ENCODE measurements at places on chromosomes 5 and 9.

GRCh38 chr5:39469176-39469575 lies 44.4 kb upstream of the DAB2 start:
- DNase-seq, result no peak

- peak; percentile 32 for DNase-seq
Measured at GRCh38 chr9:107465467-107466451, 23.8 kb downstream of the KLF4 start.

DNA sequence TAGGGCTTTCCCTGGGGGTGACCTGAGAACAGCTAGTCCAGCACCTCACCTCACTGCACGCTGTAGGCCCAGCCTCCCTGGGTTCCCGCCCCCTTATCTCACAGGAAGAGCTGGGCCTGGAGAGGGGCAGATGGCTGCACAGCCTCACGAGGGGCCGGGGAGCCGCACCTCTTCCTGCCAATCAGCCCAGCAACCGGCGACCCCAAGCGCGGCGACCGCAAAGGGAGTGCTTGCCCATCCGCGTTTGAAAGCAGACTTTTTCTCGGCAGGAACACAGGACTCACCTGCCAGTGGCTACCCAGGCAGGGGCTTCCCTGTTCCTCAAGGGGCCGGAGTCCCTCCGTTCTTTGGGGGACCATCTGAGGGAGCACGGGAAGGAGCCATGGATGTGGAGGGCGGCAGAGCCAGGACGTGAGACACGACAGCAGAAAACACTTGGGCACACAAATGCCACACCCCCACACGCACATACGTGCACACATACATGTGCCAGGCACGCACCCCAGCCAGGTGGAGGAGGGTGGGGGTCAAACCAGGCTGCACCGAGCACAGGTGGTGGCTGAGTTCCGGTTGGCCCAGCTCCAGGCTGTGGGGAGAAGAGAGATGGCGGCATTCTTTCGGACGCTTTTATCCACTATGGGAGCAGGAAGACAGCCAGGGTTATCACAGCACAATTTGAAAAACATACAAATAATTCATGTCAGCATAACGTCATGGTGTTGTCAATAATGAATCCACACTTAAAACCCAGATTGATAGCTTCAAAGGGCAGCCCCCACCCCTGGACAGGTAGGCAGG lies 11.3 kb downstream of the TMEM250 start:
- DNase-seq, result no peak

DNA sequence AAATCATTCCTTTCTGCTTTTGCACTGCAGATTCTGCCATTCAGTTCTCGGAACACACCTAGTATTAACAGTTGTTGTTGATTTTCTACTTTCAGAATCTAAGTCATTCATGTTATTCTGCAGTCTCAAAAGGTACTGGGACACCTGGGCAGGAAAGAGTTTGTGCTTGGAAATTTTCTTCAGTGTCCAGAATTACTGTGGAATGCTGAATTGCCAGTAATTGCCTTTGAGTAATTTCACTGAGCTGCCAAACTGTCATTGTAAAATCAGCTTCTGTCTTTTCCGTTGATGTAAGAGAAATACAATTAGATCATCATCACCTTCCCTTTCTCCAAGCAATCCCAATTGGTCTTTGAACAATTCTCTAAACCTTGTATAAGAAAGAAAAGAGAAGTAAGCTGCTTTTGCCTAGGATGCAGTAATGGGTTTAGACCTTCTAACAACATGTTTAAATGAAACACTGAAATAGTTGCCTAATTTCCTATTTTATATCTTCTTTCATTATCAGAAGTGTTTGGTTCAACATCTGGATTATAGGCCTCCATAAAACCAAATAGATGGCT lies 75.7 kb upstream of the TGFBR1 start:
- DNase-seq, result no peak

GRCh38 chr9:9950813-9951212 lies 662.0 kb downstream of the PTPRD start:
- DNase-seq, result no peak

- DNase-seq, result peak; percentile 33
Measured at GRCh38 chr5:96963267-96963666, 27.4 kb downstream of the LNPEP start.

DNA sequence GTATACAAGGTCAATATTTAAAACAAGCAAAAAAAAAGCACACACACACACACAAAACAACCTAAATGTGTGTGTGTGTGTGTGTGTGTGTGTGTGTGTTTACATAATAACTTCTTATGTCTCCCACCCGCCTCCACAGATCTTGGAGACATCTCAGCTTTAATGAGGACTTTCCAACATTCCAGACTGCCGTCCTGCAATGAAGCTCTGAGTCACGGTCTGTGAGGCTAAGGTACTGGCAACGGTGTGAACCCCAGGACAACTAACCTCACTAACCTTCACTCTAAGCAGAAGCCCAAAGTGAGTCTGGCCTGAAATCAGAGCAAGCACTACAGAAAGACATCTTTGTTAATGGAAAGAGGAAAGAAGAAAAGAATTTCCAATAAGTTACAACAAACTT lies 22.3 kb downstream of the ZNF474 start:
- no peak for DNase-seq

DNA sequence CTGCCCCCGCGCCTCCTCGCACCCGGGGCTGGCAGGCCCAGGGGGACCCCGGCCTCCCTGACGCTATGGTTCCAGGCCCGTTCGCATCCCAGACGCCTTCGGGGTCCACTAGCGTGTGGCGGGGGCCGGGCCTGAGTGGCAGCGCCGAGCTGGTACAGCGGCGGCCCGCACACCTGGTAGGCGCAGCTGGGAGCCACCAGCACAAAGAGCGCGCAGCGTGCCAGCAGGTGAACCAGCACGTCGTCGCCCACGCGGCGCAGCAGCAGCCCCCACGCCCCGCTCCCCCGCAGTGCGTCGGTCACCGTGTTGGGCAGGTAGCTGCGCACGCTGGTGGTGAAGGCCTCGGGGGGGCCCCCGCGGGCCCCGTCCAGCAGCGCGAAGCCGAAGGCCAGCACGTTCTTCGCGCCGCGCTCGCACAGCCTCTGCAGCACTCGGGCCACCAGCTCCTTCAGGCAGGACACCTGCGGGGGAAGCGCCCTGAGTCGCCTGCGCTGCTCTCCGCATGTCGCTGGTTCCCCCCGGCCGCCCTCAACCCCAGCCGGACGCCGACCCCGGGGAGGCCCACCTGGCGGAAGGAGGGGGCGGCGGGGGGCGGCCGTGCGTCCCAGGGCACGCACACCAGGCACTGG lies 548 bp downstream of the TERT start:
- DNase-seq, result no peak

DNA sequence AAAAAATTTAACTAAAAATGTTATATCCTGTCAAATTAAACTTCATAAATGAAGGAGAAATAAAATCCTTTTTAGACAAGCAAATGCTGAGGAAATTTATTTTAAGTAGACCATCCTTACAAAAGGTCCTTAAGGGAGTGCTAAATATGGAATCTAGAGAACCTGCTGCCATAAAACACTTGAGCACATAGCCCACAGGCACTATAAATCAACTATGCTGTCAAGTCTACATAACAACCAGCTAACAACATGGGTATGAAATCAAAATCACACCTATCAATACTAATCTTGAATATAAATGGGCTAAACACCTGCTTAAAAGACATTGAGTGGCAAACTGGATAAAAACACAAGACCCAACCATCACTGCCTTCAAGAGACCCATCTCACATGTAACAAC lies 15.1 kb upstream of the PRSS3 start:
- no peak for DNase-seq

- no peak for DNase-seq
Measured at GRCh38 chr9:82993856-82994605, 68.9 kb downstream of the RASEF start.

GRCh38 chr5:133113331-133114061 lies 61.7 kb downstream of the HSPA4 start:
- peak; percentile 76 for DNase-seq

- DNase-seq, result no peak
Measured at GRCh38 chr5:123450640-123451039, 27.4 kb upstream of the CEP120 start.

GRCh38 chr9:124283228-124283814 lies 25.6 kb downstream of the NEK6 start:
- DNase-seq, result no peak

- no peak for DNase-seq
Measured at GRCh38 chr5:136061630-136062365, 33.0 kb downstream of the TGFBI start.

DNA sequence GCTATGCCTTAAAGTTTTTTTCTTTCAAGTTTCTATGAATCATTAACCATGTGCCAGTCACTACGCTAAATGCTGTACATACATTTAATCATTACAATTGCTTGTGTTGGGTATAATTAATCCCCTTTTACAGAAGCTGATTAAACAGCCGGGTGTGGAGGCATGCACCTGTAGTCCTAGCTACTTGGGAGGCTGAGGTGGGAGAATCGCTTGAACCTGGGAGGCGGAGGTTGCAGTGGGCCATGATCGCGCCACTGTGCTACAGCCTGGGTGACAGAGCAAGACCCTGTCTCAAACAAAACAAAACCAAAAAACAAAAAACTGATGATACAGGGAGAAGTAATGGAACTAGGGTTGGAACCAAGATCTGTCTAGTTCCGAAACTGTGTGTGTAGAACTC lies 1.2 kb upstream of the UBE2R2 start:
- no peak for DNase-seq

GRCh38 chr9:75109210-75109839 lies 21.0 kb downstream of the OSTF1 start:
- no peak for DNase-seq

DNA sequence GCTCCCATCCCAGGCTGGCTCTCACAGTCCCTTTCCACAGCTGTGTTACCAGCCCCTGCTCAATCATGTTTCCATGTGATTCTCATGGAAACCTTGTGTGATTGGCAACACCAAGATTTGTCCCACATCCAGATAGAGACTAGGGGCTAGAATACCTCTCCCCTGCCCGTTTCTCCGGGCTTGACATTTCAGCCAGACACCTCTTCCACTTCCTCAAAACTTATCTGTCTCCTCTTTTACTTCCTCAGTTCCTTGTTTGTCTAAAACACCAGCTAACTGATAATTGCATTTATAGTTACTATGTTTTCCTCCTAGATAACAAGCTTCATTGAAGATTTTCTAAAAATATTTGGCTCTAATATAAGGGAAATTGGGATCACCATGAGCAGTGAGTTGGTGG lies 16.6 kb upstream of the KCNMB1 start:
- no peak for DNase-seq

DNA sequence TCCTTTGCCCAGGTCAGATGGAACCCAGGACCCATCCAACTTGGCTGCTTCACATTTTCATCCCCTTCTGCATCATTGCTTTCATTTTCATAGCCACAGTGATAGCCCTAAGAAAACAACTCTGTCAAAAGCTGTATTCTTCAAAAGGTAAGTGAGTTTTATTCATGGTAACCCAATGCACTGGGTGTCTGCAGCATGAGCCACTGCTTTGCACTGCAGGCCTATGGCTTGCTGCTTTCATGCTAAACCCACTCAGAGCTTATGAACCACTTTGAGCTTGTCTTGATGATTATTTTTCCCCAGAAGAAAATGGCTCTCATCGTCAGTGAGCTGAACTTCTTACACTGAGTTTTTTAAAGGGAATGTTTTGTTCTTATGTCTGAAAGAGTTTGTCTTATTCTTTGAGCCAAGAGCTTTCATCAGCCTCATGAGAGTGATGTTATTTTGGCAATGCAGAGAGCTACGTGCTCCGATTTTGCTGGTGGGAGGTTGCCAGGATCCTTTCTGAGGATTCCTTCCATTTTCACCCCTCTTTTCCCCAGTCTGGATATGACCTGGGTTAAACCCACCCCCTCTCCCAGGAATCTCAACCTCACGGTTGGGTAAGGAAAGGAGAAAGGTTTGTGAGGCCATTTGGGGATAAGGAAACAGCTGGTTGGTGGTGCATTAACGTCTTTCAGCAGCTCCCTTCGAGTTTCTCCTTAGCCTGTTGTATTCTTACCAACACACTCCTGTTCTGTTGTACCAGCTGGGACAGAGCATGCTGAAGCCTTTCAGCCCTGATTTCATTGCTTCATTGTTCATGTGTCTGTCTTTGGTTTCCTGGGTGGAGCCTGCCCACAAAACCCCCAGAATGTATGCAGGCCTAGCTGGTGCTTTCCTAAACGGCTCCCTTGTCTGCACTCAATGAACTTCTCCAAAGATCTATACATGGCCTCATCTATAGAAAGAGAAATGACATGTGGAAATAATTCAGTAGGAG lies 47.6 kb downstream of the PDCD1LG2 start:
- peak; percentile 24 for DNase-seq

DNA sequence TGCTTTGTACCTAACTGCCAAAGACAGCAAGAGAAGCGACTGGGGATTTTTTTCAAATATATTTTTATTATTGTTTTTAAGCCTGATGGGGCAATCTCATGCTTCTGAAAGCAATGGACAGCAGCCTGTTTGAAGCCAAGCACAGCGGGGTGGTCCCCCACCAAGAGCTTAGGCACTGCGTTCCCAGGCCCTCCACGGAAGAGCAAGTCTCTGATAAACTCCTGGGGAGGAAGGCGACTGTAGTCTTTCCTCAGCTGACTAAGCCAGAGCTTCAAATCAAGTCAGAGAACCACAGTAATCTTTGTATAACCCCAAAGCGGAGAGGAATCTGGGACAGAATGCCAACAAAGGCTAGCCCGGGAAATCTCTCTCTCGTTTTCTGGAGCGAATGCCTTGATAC lies 54.4 kb downstream of the ARSB start:
- no peak for DNase-seq

DNA sequence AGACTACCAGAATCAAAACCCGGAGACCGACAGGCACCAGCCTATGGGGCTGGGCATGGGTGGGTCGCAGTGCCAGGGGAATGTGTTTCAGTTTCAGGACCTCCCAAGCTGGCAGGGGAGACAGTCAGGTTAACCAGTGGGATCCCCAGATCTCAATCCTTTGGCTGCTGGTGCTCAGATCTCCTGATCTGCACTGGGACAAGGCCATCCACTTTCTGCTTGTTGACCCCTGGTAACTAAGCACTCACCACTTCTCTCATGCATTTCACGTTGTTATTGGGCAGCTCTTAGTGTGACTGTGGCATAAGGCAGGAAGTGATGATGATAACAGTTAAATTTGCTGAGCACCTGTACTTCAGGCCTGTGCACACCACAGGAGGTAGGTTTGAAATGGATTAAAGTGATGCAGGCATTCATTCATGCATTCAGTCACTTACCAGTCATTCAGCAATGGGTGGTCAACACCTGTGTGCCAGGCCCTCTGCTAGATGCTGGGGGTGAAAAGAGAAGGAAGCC lies 42.1 kb upstream of the STXBP1 start:
- DNase-seq, result no peak

DNA sequence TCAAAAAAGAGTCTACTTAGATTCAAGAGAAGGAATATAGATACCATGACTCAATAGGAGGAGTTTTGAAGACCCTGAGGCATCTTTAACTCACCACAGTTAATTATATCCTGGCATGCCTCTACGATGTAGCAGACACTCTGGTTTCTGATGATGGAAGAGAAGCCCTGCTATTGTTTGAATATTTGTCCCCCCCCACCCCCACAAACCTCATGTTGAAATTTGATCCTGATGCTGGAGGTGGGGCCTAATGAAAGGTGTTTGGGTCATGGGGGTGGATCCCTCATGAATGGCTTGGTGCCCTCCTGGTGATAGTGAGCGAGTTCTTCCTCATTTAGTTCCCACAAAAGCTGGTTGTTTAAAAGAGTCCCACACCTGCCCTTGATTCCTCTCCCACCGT lies 147.9 kb upstream of the TBCA start:
- DNase-seq, result no peak

All from stimulated activated CD4-positive, alpha-beta T cell treated with anti-CD3 and anti-CD28 coated beads, Interleukin-1b, Interleukin-23, amount 100 ng/mL, for 48 hours (primary cell).